ENCODE measurements at places on chromosomes 6 and 20.

- DNase-seq = no peak
These were observed 2.0 kb downstream of the TBX18 start for GRCh38 chr6:84762220-84763002.

GRCh38 chr20:3307725-3308124, 68.7 kb upstream of the SLC4A11 start:
- no peak for DNase-seq

DNA sequence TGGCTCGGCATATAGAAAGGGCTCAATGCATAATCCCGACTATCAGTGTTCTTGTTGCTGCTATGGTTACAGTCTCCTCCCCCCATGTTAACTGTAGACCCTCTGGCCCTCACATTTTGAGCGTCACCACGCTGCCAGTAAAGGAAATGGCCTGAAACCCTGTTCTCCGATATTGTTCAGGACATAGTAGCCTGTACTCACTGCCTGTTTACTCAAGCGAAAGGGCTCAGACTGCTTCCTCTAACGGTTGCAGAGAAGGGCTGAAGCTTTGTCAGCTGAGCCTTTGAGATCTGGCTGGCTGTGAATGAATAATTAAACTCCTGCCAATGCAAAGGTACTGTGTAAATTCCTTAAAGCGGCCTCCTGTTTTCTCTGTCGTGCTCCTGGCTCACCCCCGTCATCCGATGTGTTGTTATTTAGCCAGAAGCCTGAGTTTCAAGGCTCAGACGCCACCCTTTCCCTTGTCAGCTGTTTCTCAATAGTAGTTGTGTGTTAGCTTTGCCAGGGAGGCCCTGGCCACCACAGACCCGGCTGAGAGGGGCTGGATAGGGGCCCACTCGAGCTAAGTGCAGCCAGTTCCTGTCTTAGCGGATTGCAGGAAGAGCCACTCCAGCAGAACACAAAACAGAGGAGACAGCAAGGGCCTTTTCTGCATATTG, 31.2 kb upstream of the RALGAPA2 start:
- DNase-seq = peak; percentile 39

DNA sequence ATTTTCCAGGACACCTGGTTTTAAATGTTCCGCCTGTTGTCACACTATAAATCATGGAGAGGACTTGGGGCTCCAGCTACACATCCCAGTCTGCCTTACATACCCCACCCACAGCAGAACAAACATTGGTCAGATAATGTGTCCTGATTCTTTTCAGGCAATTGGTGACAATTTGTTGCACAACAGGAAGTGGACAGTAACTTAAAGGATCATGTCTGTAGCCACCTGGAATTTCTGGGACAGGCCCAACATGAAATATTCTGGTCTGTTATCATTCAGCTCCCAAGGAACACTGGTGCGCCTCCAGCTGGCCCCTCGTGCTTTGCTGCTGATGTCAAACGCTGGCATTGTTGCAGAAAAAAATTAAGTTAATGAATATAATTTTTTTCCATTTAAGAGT, 117.2 kb downstream of the SOBP start:
- no peak for DNase-seq

GRCh38 chr6:169559592-169559991, 142.2 kb downstream of the WDR27 start:
- no peak for DNase-seq

DNA sequence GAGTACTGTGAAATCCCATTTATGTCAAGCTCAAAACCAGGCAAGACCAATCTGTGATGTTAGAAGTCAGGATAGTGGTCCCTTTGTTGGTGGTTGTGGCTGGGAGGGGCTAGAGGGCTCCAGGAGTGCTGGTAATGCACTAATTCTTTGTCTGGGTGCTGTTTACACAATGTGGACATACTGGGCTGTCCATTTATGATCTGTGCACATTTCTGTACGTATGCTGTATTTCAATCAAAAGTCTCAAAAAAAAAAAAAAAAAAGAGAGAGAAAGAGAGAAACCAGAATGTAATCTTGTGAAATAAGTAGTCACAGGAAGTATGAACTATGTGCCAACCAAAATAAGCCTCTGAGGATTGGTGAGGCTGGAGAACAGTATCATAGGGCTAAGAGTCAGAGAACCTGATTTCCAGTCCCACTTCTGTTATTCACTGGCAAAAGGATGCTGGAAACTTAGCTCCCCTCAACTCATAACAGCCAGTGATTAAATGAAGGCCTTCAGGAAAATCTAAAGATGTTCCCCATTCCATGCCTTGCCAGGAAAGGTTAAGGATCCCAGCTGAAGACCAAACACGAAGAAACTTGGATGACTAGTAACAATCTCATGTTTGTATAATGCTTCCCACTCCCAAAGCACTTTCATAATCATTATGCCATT, 19.6 kb upstream of the TRAM2 start:
- no peak for DNase-seq

GRCh38 chr6:99745651-99746050, 139.0 kb downstream of the PRDM13 start:
- DNase-seq = no peak

- no peak for DNase-seq
These were observed 54.3 kb upstream of the BACH2 start for GRCh38 chr6:90350689-90351554.

- DNase-seq = no peak
These were observed 20.3 kb downstream of the CYP21A2 start for GRCh38 chr6:32058511-32058963.

- no peak for DNase-seq
These were observed 1382.4 kb upstream of the ADGRB3 start for GRCh38 chr6:67252663-67253062.

DNA sequence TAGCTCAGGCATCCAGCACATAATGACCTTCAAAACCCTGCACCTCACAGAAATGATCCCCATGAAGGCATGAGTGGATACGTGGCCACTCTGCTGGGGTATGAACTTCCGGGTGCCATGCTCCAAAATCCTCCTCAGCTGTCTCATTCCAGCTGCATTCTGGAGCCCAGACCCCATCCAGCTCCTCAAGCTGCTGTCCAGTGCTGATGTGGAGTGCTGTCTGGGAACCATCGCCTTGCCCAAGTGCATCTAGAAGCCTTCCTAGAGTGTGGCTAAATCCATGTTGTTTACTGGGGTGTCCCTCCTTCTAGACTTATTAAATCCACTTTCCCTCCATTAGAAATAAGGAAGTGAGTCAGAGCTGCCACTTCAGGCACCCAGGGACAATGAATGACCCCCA, 130.8 kb upstream of the PTPRT start:
- no peak for DNase-seq

DNA sequence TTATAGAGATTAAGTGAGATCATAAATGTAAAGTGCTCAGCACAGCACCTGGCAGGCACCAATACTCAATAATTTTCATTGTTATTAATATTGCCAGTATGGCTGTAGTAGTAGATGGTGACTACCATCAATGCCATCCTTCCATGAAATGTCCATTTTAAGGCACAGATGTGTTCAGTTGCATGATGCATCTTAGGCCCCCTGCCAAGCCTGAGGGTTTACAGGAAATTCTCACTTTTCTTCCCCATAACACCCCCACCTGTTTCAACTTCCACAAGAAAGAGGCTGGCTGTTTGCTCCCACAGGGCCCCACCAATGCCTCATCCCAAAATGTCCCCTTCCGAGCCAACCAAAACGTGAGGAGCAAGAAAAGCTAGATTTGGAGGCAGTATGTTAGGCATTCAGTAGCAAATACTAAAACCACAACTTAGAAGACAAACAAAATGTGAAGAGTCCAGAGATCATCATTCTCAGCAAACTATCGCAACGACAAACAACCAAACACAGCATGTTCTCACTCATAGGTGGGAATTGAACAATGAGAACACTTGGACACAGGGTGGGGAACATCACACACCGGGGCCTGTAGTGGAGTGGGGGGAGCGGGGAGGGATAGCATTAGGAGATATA, 110.6 kb upstream of the NHSL1 start:
- no peak for DNase-seq

- DNase-seq = no peak
These were observed 140.6 kb upstream of the RNF24 start for GRCh38 chr20:4155953-4156352.

DNA sequence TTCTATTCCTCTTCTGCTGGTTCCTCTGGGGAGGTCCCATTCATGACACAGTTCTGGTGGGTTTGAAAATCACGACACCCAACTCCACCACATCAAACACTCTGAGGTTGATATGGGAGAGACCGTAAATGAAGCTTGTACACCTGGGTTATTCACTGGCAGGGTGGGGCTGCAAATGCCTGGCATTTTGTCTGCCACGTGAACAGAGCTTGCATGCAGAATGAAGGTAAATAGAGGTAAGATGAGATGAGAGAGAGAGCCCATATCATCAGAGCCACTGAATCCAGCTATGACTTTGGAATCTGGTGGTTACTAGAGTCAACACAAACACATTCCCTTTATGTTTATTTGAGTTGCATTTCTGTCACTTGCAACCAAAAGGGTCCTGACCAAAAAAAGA, 97.4 kb downstream of the BANF2 start:
- DNase-seq = no peak

- DNase-seq = no peak
These were observed 69.8 kb upstream of the FAM184A start for GRCh38 chr6:119148098-119148824.

GRCh38 chr20:21202259-21202658, 76.4 kb downstream of the KIZ start:
- no peak for DNase-seq

GRCh38 chr6:115514656-115515055, 546.0 kb downstream of the FRK start:
- no peak for DNase-seq

- no peak for DNase-seq
These were observed 166.3 kb downstream of the KCNQ5 start for GRCh38 chr6:72788188-72788587.

- DNase-seq = no peak
These were observed 210.1 kb downstream of the SYNDIG1 start for GRCh38 chr20:24679448-24680047.

- DNase-seq = no peak
These were observed 22.8 kb downstream of the SRSF3 start for GRCh38 chr6:36616893-36617521.

- no peak for DNase-seq
These were observed 1.9 kb upstream of the FOXF2 start for GRCh38 chr6:1387538-1387875.

GRCh38 chr20:60510356-60510755, 552.1 kb downstream of the CDH26 start:
- DNase-seq = no peak

DNA sequence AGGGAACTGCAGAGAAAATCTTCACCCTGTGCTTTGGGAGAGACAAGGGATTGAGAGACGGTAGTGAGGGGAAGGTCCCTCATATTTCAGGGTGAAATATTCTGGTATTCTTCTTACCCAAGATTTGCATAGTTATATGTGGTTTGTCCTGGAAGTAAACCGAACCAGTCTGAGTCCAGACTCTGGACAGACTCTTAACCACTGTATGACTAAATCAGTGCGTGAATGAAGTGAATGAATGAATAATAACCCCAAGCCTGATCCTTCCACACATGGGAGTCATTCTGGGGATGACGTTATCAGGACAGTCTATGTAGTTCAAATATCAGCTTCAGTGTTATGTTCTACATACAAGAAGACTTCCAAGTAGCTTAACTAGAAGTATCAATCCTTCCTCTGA, 690.7 kb downstream of the KIF16B start:
- no peak for DNase-seq

GRCh38 chr6:25927756-25928216, 2.7 kb downstream of the SLC17A2 start:
- no peak for DNase-seq

DNA sequence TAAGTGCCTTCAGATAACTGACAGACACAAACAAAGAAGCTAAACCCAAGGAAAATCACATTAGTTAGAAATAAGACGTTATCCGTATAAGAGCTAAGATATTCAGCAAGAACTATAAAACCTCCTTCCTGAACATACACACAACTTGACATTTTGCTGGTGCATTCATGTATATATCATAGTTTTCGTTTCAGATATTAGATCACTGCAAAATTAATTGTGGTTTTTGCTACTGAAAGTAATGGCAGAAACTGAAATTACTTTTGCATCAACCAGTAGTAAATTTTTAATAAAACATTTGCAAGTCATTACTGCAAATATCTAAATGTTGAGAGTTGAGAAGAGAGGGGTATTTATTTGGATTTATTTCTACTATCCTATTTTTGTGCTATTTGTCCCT, 26.1 kb upstream of the KCNQ5 start:
- no peak for DNase-seq

DNA sequence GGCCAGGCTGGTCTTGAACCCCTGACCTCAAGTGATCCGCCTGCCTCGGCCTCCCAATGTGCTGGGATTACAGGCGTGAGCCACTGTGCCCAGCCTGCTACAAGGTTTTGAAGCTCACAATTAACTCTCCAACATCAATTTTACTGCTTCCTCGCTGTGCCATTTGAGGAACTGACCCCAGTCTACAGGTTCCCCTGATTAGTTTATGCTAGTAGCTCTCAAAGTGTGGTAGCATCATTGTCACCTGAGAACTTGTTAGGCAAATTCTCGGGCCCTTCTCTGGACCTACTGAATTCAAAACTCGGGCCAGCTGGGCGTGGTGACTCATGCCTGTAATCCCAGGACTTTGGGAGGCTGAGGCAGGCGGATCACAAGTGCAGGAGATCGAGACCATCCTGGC, 49.4 kb downstream of the MCUR1 start:
- no peak for DNase-seq

GRCh38 chr6:13372688-13373487, 44.6 kb upstream of the TBC1D7 start:
- DNase-seq = no peak

DNA sequence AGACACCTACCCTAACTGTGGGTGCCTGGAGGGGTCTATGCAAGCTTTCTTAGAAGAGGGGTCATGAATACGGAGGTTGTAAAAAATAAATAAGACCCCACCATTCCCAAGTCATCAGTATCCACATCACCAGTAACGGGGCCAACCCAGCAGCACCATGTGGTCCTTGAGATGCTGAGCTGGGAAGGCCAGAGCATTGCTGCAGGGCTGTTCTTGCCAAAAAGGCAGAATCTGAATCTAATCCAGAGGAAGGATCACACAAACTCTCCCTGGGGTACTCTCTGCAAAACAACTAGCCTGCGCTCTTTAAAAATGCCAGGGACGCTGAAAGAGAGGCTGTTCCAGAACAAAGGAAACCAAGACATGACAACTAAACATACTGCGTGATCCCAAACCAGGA, 43.2 kb downstream of the SSR1 start:
- no peak for DNase-seq

GRCh38 chr6:127791779-127792528, 108.9 kb downstream of the THEMIS start:
- no peak for DNase-seq

DNA sequence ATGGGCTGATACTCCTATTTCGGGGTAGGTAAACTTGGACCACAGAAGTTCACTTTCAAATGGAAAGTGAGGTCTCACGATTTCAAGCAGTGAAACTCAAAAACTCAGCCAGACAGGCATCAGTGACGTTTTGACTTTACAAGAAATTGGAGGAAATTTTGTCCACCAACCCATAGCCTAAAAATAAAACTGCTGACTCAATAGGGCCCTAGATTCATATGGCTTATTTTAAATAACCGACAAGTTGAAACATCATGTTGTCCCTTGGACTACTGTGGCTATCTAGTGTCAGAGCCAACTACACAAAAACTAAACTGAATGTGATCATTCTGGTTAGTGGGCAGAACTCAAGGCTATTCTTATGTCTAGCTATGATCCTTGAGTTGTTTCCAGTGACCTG, 486.3 kb downstream of the GRIK2 start:
- no peak for DNase-seq

- no peak for DNase-seq
These were observed 339.7 kb downstream of the THBS2 start for GRCh38 chr6:168913866-168914469.

- no peak for DNase-seq
These were observed 74.8 kb upstream of the NEDD9 start for GRCh38 chr6:11307226-11307625.

Measured in NCI-H1436 treated with DMSO at 0.1 percent for 48 hours (cell line).